HFF-Myc (cell line): ENCODE measurements at places on chromosomes 2 and 18.

DNA sequence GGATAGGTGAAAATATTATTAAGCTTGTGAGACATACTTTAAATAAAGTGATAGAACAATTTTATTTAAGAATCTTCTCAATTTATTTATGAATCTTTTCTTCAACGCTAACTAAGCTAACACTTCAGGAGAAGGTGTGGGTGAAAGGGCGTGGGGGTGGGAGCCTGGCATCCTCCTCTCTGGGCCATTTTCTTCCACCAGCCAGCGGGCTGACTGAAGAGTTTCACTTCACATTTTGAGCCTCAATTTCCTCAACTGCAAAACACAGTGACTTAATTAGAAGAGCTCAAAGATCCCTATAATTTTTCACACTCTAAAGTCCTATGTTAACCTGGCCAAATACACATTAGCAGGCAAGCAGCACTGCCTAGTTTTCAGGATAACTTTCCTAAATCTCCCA lies 94.8 kb downstream of the FTCDNL1 start:
- no peak for DNase-seq

DNA sequence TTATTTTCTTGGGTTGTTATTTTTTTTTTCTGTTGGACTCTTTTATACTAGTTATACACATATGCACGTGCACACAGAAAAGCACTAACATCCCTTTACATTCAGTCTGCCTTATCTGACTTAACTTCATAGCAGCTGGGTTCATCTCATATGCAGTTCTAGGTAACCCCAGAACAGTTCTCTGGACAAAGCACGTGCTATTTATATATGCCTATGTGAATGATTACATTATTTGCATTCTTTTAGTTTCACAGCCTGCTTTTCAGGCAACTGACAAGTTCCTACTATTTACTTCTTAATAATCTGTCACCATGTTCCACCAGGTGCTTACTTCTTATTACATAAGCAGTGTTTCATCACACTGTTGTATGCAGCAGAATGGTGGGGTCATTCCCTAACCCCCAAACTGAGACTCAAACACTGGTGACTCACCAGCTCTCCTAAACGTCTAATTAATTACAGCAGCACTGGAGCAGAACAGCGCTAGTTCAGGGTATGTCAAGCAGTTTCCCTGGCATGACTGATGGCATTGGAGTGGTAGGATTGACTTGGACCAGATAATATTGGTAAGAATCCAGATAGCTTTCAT lies 372.8 kb downstream of the CLIP4 start:
- no peak for DNase-seq

- no peak for DNase-seq
These were observed 243.6 kb downstream of the HDAC4 start for GRCh38 chr2:239157269-239157668.

- DNase-seq: no peak
These were observed 142.6 kb downstream of the MEIS1 start for GRCh38 chr2:66577321-66578053.

DNA sequence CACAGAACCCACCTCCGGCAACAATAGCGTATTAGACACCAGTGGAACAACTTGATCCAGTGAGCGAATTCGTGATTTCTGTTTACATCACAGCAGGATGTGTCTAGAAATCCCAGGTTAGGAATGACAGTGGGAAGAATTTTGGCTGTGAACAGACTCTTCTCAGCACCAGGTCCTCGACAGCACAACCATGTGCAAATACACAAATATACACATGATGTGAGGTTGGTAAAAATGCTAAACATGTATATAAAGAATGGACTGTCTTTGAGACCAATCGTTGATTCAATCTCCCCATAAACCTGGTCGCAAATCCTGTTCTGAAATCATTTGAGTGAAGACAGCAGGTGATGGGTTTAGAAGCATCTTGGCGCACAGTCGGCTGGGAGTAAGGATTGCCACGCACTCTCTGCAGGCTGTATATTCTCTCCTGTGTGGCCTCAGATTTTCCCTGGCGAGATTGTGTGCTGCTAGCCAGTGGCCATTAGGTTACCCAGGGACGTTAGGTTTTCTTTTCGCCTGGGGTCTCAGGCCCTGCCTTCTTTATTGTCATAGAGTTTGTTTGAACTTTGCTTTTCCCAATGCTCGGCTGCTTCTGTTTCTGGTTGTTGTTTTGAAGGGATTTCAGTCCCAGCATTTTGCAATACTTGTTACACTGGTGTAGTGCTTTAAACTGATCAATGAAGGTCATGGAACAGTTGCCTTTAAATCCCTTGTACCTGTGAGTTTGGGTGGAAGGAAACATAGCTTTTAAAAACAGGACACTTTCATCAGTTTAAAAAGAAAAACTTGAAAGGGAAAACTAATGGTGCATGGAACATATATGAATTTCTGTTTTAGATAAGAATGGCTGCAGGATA lies 147.3 kb downstream of the ALPK2 start:
- DNase-seq: no peak

DNA sequence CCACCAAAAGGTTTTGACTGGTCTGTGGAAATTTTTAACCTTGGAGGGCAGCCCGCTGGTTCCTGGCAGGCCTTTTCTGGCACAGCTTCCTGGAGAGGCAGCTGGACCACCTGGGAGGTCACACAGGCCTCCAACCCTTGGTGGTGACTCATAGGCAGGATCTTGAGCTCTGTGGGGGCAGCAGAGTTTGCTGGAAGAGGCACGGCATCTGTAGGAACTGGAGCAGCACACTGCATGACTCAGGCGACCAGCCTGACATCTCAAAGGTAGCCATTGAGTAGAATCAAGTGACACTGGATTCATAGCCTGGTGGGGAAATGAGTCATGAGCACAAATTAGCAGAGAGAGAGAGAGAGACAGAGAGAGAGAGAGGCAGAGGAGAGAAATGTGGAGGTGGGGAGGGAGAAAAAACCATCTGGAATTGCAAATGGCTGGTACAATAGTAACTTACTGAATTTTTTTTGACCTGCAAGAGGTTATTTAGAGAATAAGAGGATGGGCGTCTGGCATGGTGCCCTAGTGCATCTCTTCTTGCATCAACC lies 57.4 kb downstream of the TRPM8 start:
- peak; percentile 99 for DNase-seq

GRCh38 chr2:233290051-233290845 lies 17.4 kb upstream of the SAG start:
- DNase-seq: no peak

- no peak for DNase-seq
These were observed 1.0 kb upstream of the ROCK1 start for GRCh38 chr18:21112543-21113105.

DNA sequence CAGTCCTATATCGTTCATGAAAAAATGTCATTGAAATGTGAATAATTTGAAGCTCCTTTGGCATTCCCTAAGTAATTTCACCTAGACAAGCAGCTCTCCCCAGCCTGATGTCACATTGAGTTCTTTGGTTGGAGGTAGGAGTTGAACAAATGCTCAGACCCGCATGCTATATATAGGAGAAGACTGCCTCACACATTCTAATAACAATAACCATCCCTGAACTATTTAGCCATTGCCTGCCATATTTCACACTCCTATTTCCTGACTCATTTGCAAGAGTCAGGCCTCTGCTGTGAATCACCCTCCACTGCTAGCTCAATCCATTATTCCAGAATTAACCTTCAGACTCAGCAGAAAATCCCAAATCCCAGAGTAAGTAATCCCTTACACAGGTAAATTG lies 256.6 kb upstream of the ACVR2A start:
- DNase-seq: no peak

DNA sequence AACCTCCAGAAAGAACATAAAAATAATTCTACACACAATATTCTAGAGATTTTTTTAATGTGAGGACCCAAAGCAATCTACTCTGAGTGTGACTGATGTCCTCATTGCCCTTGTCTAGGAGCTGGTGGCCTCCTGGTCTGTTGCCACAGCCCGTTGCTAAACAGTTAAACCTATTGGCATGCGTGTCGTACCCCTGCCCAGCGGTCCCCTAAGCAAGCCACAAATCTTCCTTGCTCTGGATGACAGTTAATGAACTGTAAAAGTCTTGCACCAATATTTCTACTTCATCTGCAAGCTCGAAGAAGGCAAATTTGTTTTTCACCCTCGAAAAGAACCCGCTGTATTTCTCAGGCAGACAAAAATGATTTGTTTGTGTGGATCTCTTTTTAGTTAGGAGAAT lies 489.1 kb upstream of the MEX3C start:
- DNase-seq: no peak

DNA sequence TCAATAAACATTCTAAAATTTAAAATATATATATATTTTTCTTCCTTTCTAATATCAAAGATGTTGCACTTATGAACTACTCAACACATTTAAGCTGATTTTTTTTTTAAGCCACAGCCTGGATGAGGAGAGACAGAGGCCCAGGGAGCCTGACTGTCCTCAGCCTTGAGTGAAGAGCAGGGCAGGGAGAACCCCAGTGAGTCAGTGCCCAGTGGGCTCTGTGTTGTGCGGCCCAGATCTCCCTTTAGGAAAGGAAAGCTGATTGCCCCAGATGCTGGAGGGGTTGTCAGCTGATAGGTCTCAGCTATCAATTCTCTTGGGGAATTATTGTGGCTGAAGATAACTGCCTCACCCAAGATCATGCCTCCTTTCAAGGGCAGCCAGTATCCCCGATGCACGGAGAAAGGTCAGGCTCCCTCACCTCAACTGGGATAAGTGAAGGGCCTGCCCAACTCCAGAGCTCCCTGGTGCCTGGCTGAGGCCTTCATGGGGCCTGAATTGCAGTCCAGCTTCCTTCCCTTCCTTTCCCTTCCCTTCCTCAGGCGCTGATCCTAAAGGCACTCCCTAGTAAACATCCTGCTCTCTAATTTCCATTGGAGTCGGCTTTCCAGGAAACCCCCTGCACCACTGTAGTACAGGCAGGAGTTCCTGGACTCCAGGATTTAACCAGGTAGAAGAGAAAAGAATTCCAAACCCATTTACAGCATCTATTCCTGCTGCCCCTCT lies 106.9 kb upstream of the ATL2 start:
- DNase-seq: no peak

DNA sequence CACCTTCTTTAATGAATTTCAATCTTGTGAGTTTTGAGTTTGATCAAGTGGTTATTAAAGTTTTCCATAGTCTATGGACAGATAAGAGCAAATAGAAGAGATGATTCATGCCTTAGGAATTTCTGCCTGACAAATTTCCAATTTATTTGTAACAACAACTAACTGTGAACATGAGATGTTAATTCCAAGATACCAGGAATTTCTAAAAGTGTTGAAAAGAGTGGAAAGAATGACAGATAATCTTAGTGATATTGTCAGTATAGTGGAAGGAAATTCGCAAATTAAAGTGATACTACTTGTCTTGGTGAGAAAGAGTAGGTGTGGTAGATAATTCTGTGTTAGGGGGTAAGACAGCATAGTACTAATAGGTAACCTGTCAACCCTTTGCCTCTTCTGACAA lies 82.4 kb downstream of the AGPS start:
- DNase-seq: peak; percentile 27

DNA sequence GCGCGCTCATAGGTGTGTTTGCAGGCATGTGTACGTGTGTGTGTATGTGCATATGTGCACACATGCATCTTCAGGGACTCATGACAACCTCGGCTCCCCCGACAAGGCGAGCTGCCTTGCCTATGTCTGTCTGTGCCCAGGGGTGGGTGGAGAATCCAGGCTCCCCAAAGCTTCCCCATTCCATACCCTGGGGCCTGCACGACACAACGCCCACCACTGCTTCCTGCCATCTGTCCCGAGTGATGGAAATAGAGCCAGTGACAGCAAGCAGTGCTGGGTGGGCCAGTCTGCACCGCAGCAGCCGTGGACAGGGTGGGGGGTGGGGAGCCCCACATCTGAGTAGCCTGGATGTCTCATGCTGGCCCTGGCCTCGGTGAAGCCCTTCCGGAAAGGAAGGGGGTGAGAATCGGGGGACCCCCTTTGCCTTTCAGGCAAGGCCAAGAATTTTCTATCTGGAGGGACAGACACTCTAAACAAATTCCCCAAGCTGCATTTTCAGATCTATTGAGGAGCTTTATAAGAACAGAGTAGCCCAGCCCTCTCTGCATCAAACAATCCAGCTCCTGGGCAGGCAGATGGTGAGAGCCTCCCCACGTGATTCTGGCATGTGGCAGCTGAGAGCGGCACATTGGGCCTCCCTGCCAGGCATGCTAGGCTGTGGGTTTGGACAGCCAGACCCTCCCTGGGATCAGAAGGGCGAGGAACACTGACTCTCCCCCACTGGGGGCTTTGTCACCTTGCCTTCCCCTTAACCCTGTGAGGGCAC lies 4.9 kb downstream of the KCNIP3 start:
- DNase-seq: no peak

DNA sequence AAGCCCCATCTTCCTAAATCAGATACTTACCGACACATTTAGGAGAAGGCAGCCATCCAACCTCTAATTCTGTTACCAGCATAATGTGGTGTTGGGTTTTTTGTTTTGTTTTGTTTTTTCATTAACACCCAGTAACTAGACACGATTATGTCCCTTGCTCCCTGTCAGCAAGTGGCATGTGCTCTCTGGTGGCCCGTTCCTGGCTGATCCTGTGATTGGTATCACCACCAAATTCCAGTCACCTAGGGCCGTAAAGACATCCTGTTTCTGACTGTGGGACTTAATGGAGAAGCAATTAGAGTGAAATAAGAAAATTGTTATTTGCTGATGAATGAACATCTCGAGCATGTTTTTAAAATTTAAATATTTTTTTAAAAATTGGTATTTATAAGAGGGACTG lies 5.9 kb upstream of the DLX1 start:
- no peak for DNase-seq

- no peak for DNase-seq
These were observed 647 bp downstream of the PSME4 start for GRCh38 chr2:53969968-53970723.

DNA sequence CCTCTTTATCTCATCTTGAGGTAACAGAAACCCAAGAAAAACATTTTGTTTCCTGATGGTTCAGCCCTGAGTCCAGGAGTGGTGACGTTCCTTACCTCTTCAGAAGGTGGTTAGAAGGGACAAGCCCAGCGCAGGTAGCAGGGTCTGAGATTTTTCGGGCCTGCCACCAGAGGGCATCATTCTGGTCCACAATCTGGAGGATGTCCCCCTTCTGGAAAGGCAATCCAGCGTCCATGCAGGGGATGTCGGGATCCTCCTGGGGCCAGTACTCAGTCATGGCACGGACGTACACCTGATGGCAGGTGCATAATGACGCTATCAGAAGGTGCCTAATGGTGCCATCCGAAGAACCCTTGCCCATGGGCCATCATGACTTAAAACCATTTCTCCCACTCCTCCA lies 17.7 kb downstream of the MPP4 start:
- no peak for DNase-seq

DNA sequence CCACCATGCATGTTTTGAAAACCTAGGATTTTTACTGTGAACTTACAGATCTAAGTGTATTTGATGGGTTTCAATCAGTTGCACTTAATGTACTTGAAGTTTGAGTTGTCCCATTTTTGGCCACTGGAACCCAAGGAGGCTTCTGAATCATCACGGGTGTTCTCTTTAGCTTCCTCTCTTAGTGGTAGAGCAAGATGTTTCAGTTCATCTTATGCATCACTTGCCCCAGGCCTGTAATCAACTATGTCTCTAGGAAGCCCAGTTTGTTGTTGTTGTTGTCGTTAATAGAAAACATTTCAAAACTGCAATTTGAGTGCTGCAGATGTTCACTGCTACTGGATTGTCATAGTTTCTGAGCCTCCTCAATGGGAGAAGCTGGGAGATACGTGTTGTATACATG lies 97.0 kb downstream of the FHOD3 start:
- no peak for DNase-seq
